ENCODE measurements at places on chromosomes 1 and 21.

- no peak for DNase-seq
These were observed 22.1 kb downstream of the ARHGEF10L start for GRCh38 chr1:17561561-17561985.

- no peak for DNase-seq
These were observed 239.1 kb upstream of the IRF2BP2 start for GRCh38 chr1:234848972-234849649.

GRCh38 chr1:160924791-160925651, 29.6 kb downstream of the ITLN2 start:
- no peak for DNase-seq

- DNase-seq = no peak
These were observed 8.2 kb upstream of the IL22RA1 start for GRCh38 chr1:24151175-24151533.

DNA sequence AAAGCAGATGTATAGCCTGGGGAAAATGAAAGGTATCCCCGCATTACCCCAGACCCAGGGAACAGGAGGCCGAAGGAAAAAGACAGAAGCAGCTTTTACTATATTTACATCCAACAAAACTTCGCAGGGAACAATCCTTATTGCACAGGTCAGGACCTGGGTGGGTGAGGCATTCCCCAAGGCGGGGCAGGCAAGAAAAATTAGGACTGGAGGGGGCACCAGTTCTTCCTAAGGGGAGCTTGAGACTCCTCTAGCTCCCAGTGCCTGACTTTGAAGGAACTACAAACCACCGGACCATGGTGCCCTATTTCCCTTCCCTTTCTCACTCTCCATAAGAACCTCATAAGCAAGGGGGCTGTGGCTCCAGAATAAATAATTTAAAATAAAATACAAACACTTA, 6.7 kb upstream of the GATAD2B start:
- no peak for DNase-seq

DNA sequence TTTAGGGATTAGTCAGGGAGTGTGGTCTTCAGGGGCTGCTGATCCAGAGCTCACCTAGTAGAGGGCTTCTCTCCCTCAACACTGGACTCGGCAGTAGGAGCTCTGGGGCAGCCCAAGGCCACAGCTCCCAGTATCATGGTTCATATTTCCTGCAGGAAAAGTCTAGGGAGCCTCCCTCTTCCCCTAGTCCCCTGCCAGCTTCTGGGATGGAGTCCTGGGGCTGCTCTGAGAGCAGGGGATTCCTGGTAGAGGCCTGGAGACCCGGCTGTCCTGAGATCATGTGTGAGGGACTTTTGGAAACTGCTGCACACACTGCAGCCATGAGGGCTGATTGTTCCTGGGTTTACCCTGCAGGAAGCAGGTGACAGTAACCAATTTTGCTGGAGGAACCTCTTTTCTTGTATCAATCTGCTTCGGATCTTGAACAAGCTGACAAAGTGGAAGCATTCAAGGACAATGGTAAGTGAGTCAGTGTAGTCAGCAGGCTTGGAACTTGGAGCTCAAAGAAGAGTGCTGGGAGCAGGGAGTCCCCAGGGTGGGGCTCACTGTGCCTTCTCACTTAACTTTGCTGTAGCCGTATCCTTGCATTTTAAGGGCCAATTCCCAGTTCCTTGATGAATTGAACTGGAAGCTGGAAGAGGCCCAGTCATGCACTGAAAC, 16.3 kb downstream of the STRIP1 start:
- DNase-seq = no peak

DNA sequence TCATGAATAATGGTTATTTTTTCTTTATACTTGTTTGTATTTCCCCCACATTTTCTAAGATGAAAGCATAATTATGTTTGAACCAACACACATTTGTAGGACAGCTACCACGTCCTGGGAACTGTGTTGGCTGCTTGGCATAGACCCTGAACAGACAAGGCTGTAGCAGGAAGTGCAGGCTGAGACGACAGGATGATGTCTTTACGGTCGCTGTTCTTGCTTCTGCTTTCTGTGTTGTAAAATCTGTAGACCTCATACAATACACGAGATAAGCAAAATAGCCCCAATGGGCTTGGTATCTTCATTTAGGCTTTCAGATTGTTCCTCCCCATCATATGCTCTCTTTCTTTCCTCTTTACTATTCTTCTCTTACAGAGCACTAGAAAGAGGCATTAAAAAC, 23.3 kb upstream of the OTUD3 start:
- no peak for DNase-seq
